ENCODE measurements at places on chromosomes 5 and 9.

- DNase-seq: no peak
Observed at GRCh38 chr9:130782886-130783530, 52.0 kb upstream of the ABL1 start.

DNA sequence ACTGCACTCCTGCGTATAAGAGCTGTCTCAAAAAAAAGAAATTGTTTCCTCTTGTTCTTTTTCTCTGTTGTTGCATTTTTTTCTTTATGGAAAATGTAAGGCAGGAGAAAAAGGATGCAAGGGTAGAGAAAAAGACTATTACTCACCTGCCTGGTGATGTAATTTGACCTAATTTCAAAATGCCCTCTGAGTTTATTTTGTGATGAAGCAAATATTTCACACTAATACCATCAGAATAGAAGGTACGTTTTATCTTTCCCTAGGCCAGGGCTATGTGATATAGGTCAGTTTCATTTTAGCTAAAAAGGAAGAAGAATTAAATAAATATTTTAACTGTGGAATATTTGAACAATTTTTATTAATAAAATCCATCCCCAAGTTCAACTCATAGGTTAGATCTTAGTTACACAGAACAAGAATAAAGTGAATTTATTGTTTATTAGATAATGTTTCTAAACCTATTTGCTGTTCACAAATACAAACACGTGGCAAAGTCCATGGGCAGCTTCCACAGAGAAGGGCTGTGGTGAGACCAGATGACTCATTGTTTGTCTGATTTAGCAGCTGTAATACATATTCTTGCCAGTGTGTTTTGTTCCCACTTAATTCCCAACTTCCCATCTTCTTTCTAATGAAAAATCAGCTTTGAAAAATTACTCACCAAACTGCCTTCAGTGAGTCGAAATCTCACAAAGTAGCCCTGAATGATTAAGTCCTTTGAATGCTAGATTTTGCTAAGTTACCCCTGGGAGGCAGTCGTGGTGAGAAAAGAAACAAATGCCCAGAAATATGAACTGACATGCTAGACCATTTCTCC lies 52.8 kb upstream of the CCDC112 start:
- peak; percentile 84 for DNase-seq

GRCh38 chr9:70415041-70415440 lies 584 bp upstream of the KLF9 start:
- DNase-seq: no peak

- DNase-seq: no peak
Observed at GRCh38 chr5:150211156-150212030, 21.5 kb downstream of the SLC6A7 start.

- peak; percentile 90 for DNase-seq
Observed at GRCh38 chr5:107365320-107366109, 305.2 kb downstream of the EFNA5 start.

DNA sequence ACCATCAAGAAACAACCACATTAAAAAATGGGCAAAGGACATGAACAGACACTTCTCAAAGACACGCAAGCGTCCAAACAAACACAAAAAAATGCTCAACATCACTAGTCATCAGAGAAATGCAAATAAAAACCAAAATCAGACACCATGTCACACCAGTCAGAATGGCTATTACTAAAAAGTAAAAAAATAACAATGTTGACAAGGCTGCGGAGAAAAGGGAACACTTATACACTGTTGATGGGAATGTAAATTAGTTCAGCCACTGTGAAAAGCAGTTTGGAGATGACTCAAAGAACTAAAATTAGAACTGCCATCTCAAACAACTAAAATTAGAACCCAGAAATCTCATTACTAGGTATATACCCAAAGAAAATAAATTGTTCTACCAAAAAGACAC lies 80.4 kb downstream of the CAAP1 start:
- DNase-seq: no peak

- DNase-seq: no peak
Observed at GRCh38 chr5:181200816-181201215, 4.2 kb downstream of the TRIM7 start.

- DNase-seq: no peak
Observed at GRCh38 chr5:124697501-124697900, 48.9 kb downstream of the ZNF608 start.

DNA sequence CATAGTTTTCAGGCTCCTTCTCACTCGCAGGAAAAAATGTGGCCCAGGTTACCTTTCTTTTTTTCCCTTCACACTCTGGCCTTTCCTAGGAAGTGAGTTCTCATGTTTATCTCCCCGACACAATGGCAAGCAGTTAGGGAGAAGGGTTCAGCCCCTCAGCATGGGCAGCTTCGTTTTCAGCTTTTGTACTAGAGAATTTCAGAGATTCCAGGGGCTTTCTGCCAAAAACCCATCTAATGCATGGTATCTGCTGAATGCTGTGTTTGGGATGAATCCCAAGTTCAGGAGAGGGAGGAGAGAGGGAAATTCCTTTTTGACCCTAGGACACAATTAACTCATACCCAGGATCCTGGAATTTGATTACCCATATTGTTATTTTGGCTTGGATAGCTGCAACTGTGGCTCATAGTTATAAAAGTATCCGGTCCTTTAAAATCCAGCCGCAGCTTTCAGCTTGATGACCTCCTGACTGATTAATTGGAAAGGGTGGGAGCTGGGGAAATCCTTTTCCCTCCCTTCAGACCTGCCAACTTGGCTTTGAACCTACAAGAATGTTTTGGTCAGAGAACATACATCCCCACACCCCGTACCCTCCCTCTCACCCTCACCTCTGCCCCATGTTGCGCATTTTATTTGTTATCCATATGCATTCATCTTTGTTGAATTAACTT lies 78.4 kb downstream of the TMEM252 start:
- no peak for DNase-seq

- DNase-seq: no peak
Observed at GRCh38 chr5:177435847-177436536, 9.5 kb downstream of the GRK6 start.

DNA sequence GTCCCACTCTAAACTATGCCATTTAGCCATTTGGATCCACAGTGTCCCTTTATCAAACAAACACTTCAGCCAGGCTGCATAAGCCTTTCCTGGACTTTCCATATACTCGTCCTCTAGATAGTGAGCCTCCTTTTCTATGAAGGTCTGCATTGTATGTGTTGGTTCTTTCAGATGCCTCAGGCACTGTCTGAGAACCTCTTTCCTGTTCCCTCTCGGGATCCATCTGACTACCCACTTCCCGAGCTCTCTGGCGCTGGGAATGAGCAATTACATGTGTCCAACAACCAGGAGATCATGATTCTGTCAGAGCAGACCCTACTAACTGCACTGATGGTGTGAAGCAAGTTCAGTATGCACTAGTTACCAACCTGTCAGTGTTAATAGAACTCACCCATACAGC lies 14.2 kb downstream of the SMC2 start:
- DNase-seq: no peak

- DNase-seq: peak; percentile 65
Observed at GRCh38 chr9:128428644-128429512, 8.2 kb downstream of the CERCAM start.

DNA sequence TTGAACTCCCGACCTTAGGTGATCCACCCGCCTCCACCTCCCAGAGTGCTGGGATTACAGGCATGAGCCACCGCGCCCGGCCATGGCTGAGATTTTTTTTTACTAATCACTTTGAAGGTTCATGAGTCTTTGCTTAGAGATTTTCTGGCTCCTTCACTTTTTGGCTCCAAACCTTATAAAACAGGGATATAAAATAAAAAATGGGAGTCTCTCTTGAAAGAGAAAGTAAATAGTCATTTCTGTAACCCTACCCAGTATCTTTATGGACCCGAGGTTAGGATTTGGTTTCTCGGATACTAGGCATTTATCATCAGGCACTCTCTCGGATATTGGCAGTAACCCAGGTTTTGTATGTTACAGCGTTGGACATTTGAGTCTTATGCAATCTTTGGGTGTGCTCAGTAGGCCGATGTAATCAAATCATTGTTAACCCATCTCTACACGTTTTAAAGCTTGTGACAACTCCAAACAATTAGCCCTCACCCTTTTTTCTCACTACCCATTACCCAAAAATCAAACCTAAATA lies 25.3 kb downstream of the STXBP1 start:
- peak; percentile 46 for DNase-seq

- no peak for DNase-seq
Observed at GRCh38 chr5:155167736-155168135, 154.2 kb downstream of the KIF4B start.

- no peak for DNase-seq
Observed at GRCh38 chr5:2841208-2841607, 89.7 kb upstream of the IRX2 start.

- no peak for DNase-seq
Observed at GRCh38 chr5:61350535-61350934, 18.5 kb downstream of the ZSWIM6 start.

DNA sequence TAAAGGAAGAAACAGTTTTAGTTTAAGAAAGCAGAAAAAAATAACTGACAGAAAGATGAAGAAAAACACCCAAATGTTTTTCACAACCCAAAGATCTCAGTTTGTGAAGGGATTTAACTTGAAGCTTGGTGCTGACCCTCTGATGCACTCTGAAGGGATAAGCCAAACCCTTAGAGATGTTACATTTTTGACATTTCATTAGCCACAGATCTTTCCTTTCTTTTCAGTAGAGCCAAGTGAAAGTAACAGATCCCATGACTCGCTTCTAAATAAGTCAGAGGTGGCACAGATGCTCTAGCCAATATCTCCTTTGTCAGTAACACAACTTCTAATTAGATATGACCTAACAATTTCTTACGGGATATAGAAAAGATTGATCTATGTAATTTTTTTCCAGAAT lies 394.5 kb upstream of the EDIL3 start:
- no peak for DNase-seq

DNA sequence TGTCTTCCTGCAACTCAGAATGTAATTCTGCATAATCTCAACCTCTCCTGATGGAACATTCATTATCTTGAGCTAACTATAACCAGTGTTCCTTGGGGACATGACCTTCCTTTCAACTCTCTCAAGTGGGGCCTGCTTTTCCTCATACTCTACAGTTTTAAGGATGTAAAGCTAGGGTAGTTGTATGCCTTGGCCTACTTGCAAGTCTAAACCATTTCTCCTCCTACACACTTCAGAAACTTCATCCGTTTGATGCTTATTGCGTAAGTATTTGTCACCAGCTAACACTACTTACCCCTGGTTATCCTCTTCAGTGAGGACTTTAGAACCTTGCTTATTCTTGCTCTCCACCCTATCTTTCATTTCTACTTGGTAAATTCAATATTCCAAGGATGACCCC lies 548.9 kb downstream of the HINT1 start:
- DNase-seq: no peak

GRCh38 chr5:93741136-93741811 lies at the start of gene POU5F2:
Gene POU5F2 (minus strand): TSS chr5:93741600. CDS start chr5:93741563, 37 bp downstream.
- no peak for DNase-seq

DNA sequence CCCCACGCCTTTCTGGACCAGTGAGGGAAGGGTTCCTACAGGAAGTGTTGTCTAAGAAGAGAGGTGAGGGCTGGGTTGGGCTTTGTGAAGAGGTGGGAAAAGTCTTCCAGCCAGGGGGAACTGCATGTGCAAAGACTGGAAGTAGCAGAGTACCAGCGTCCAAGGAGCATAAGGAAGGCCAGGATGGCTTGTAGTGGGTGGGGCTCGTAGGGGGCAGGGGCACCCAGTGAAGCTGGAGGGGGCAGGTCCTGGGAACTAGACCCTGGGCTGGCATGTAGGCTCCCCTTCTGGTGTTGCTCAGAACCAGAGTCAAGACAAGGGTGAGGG lies 20.4 kb downstream of the PRRX2 start:
- DNase-seq: no peak

- DNase-seq: peak; percentile 59
Observed at GRCh38 chr5:58886315-58887207, 303.7 kb downstream of the RAB3C start.

DNA sequence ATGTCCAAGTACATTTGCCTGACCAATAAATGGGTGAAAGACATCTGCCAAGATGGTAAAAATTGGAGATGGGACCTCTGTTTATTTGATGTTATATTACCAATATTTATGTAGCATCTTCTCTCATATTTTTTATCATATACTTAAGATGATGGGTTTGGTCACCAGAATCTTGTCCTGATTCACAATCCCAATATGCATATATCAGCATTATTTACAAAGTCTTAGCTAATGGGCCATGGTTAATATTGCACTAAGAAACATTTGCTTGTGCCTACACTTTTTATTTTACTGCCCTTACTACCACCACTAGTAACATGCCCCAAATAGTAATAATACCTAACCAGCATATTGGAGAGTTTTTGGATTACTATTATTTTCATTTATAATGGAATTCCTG lies 116.7 kb downstream of the CHSY3 start:
- DNase-seq: no peak

- DNase-seq: no peak
Observed at GRCh38 chr5:59756373-59757035, 137.0 kb downstream of the PDE4D start.

- no peak for DNase-seq
Observed at GRCh38 chr9:128114326-128115186, 13.0 kb downstream of the PTGES2 start.

DNA sequence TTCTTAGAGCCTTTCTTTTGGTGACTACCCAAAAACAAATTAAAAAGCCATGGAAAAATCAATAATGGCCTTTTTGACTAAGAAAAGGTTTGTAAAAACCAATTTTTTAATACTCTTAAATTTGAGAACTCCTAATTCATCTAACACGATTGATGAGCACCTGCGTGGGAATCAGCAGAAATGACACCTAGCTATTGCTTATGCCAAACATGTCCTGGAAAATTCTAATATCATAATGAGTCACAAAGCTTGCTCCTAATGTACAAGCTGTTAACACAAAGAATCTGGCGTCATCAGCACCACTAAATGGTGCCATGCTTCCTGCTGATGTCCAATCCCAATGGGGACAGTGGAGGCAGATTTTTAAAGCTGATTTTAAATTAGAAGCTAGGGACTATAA lies 146.2 kb upstream of the LRRTM2 start:
- no peak for DNase-seq

DNA sequence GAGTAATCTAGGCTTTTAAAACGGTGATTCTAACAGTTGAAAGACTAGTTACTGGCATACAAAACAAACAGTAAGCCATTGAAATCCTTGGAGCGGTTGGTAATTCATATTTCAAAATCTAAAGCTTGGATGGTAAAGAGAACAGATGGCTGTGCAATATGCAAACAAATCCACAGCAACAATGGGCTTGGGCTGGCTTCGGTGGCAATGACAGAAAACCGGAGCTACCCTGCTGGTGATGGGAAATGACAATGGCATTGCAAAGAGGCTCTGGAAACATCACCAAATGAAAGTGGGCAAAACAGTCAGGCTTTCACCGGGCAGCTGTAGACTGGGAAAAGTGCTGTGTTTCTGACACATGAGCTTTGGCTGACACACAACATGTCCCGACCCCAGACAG lies 42.2 kb downstream of the MED27 start:
- no peak for DNase-seq

DNA sequence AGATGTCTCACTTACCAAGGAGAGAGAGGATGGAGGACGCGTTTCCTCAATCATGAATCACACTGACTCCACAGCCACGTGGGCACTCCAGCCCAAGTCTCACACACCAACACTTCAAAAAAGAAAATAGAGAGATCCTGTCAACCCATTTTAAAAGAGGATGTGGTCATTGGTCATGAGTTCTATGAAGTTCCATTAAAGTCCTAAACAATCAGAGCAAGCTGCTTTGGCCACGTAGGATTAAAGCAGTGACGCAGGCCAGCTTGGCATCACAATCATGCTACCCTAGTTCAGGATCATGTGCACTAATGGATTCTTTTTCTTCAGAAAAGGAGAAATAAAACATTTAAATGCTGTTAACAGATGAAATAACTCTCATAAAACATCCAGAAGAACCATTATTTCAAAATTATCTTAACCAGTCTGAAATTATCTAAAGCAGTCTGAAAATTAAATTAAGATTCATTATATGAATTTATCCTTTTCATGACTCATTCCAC lies 108.1 kb downstream of the SEMA5A start:
- DNase-seq: peak; percentile 89

GRCh38 chr5:53350368-53350767 lies 130.1 kb upstream of the FST start:
- DNase-seq: no peak

Measured in brain microvascular endothelial cell (primary cell).